CD4-positive, alpha-beta T cell (primary cell): ENCODE measurements at places on chromosomes 16 and 17.
A peak's percentile ranks its signal among the peaks of the same experiment; 100 is the strongest.

GRCh38 chr16:85523602-85524364 lies 89.3 kb upstream of the GSE1 start:
- H3K36me3 ChIP-seq = no peaks in the 10 kb centered on the region
- H3K4me1 ChIP-seq = no peaks in the 10 kb centered on the region
- DNase-seq = no peak
- H3K27ac ChIP-seq = no peak overlapping the region
- no peaks in the 10 kb centered on the region for H3K27me3 ChIP-seq
- H3K4me3 ChIP-seq = no peak overlapping the region

DNA sequence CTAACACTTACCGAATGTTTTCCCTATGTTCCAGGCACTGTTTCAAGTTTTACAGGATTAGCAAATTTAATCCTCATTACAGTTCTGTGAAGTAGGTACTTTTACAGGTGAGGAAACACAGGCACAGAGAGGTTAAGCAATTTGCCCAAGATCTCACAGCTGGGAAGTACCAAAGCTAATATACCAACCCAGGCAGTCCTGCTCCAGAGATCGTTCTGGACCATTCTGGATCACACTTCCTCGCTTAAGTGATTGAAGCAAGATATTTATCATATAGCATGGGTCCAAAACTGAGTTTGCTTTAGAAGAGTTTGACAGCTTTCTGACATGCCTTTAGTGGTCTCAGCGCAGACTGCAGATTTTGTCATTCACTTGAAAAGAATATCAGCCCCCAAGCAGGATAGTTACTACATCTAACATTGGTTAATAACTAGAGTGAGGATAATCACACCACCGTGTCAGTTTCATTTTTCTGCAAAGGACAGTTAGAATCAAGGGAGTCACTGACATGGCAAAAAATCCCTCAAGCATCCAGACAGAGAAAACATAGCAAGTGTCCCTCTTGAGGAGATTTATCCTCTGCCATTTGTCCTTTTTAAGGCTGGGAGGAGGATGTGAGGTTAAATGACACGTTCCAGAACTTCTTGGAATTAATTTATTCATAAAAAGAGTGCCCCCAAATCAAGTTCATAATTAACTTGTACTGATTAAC lies 5.1 kb downstream of the HS3ST3B1 start:
- peaks cover 52% of the 10 kb centered on the region for H3K4me1 ChIP-seq
- no peak overlapping the region for H3K27ac ChIP-seq
- H3K27me3 ChIP-seq = no peaks in the 10 kb centered on the region

DNA sequence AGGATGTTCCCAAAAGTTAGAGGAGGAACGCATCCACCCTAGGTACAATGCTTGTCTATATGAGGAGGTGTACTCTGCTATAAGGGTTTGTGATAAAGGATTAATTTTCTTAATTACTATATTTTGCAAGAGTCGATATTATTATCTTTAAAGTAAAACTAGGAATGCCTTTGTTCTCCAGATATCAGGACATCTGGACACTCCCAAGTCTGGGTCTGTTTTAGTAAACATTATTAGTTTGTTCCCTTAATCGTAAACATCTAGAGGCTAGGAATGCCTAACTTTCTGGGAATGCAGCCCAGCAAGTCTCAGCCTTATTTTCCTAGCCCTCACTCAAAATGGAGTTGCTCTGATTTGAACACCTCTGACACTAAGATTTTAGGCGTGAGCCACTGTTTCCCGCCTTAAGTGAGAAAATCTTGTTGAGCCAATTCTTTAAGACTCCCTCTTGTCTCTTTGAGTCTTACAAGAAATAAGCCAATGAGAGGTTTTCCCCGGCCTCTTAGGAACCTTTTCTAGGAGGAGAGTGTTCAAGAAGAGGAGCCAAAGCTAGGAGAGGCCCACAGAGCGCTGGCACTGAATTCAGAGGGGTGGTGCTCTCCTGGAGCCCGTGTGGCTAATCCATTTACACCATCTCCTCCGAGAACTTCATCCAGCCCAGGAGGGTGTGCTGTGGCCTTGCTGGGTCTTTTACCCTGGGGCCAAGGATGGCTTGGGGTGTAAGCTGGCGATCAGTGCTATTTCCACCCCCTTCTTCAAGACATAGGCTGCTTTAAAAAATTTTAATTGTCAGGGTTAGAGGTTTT lies 40.9 kb downstream of the SMARCE1 start:
- H3K27ac ChIP-seq = peak overlapping the region; percentile 99
- H3K27me3 ChIP-seq = no peaks in the 10 kb centered on the region
- H3K4me1 ChIP-seq = peaks cover 98% of the 10 kb centered on the region

DNA sequence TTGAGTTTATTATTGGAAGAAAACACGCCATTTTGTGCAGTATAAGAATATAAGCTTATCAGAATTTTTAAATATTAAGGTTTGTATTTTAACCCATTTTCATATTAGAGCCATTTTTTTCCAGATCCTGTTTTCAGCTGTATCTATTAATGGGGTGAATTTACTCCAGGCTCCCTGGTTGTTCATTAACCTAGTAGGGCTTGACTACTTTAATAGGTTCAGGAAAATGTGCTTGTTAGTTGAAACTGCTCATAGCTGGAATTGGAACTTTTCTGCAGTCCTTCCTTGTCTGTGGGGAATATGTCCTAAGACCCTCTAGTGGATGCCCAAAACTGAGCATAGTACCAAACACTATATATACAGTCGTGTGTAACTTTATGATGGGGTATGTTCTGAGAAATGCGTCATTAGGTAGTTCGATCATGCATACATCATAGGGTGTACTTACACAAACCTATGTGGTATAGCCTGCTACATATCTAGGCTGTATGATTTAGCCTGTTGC lies 28.0 kb downstream of the NFAT5 start:
- H3K36me3 ChIP-seq = no peaks in the 10 kb centered on the region
- no peak for DNase-seq
- H3K4me1 ChIP-seq = peaks cover 6% of the 10 kb centered on the region
- no peaks in the 10 kb centered on the region for H3K27me3 ChIP-seq
- H3K4me3 ChIP-seq = no peak overlapping the region
- no peak overlapping the region for H3K27ac ChIP-seq

DNA sequence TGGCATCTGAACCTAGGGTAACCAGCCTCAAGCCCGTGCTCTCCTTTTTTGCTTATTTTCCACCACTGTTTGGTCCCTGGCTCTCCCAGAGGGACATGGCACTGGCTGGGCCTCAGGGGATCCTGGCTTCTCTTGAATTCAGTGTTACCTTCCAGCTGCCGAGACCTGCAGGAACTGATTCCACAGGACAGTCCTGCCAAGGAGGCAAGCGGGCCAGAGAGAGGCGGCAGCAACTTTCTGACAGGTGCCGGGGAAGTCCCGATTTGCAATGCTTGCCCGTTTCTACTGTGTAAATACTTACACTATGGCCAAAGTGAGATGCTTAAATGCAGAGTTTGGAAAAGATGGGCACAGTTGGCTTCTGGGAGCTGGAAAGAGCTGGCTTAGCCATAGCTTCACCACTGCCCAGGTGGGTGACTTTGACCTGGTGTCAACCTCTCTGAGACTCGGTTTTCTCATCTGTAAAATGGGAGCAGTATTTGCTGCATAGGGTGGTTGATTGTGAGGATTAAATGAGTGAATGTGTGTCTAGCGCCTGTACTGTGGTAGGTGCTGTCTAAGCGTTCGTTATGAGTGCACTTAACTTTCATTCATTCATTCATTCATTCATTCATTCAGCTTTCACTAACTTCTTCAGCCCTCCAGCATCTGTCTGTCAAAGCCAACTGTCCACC lies 124.9 kb downstream of the CMIP start:
- H3K27ac ChIP-seq = no peak overlapping the region
- H3K4me1 ChIP-seq = peaks cover 18% of the 10 kb centered on the region
- no peaks in the 10 kb centered on the region for H3K27me3 ChIP-seq
- no peak overlapping the region for H3K4me3 ChIP-seq
- no peak for DNase-seq
- H3K36me3 ChIP-seq = peaks cover 2% of the 10 kb centered on the region

DNA sequence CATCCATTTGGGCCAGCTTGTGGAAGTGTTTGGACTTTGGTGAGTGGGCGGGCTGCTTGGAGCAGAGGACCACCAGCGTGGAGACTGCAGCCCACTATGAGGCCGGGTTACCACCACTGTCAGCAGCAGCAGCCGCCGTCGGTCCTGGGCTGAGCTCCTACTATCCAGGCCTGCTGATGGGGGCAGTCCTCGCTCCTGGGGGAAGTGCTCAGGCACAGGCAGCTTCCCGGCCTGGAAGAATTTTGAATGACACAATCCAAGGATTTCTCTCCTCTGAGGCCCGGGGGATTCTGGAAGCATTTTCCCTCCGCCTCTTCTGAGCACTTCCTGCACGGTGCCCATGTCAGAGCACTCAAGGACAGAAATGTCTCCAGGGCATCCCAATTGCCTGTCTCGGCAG lies 5.3 kb upstream of the NOD2 start:
- no peaks in the 10 kb centered on the region for H3K27me3 ChIP-seq
- no peak for DNase-seq
- no peak overlapping the region for H3K27ac ChIP-seq
- H3K4me1 ChIP-seq = peaks cover 53% of the 10 kb centered on the region
- no peak overlapping the region for H3K4me3 ChIP-seq

- DNase-seq = no peak
- H3K27me3 ChIP-seq = no peaks in the 10 kb centered on the region
- H3K36me3 ChIP-seq = peaks cover 15% of the 10 kb centered on the region
- H3K27ac ChIP-seq = no peak overlapping the region
- peaks cover 9% of the 10 kb centered on the region for H3K4me1 ChIP-seq
- no peak overlapping the region for H3K4me3 ChIP-seq
These were observed 19.8 kb downstream of the MPG start for GRCh38 chr16:97822-98221.

GRCh38 chr16:83302853-83303252 lies 504.9 kb upstream of the HSBP1 start:
- H3K4me1 ChIP-seq = no peaks in the 10 kb centered on the region
- no peak overlapping the region for H3K27ac ChIP-seq
- DNase-seq = no peak
- no peaks in the 10 kb centered on the region for H3K27me3 ChIP-seq
- no peaks in the 10 kb centered on the region for H3K36me3 ChIP-seq

DNA sequence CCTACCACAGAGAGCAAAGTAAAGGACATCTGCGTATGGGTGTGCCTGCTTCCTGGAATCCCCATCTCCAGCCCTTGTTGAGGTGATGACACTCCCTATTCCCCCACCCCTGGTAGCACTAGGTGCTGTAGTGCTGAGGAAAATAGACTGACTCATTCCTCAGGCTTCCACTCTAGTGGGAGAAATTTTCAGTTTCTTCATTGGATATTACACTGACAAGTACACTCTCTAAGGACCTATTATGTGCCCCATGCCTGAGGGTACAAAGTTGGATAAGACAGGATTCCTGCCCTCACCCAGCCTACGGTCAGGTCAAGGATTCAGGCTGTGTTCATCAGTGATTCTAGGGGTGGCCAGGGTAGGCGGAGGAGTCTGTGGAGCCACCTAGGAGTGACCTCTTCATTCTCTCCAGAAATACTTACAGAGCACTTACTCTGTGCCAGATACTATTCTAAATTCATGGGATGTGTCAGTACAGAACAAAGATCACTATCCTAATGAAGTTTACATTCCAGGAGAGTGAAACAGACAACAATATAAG lies 4.5 kb upstream of the ZC3H7A start:
- peaks cover 32% of the 10 kb centered on the region for H3K4me1 ChIP-seq
- H3K36me3 ChIP-seq = no peaks in the 10 kb centered on the region
- no peak overlapping the region for H3K4me3 ChIP-seq
- no peaks in the 10 kb centered on the region for H3K27me3 ChIP-seq
- H3K27ac ChIP-seq = no peak overlapping the region

GRCh38 chr16:88798772-88799455 lies 4.7 kb upstream of the CDT1 start:
- no peak for DNase-seq
- peaks cover 53% of the 10 kb centered on the region for H3K4me1 ChIP-seq
- no peaks in the 10 kb centered on the region for H3K27me3 ChIP-seq
- H3K36me3 ChIP-seq = no peaks in the 10 kb centered on the region
- H3K4me3 ChIP-seq = no peak overlapping the region
- H3K27ac ChIP-seq = no peak overlapping the region
